Mucosa of gallbladder (tissue), 1 donor: ENCODE measurements at places on chromosomes 1 and 21. TPM values are rescaled to one million over a fixed set of nuclear protein-coding genes. Genes with fewer than 3 reads are reported as not detected.

GRCh38 chr1:95535614-95536013 lies 301.6 kb downstream of the RWDD3 start:
- no peak for DNase-seq

GRCh38 chr1:98045211-98045766 lies 124.5 kb upstream of the DPYD start:
- no peak for DNase-seq

DNA sequence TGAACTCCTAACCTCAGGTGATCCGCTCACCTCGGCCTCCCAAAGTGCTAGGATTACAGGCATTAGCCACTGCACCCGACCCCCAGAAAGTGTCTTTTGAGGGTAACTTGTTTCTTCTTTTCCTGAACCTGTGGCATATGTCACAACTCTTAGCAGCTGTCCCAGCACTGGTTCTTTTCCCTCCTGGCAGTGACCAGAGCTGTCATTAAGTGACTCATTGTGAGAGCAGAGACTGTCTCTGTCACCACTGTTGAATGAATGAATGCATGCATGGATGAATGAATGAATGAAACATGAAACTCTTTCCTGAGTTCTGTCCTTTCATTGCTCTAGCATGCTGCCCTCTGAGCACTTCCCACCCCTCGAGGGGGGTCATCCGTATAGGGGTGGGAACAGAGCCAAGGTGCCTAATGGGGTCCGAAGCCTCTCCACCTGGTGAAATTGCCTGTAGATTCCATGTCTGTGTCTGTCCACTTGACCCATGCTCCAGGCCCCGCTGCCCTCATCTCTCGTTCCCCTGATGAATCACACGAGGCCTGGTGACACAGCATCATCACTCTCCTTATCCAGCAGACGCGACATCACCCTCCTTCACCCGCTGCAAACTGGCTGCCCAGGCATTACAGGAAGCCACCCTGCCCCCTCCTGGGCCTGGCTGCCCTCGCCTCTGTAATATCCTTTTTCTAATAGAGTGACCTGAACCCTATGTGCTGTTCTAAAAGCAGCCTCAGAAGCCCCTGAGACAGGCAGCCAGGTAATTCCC lies 75.0 kb downstream of the IGSF21 start:
- DNase-seq: no peak

Gene EFNA1
- total RNA-seq: 100.0 TPM
